ENCODE measurements at places on chromosomes 13 and 19.

DNA sequence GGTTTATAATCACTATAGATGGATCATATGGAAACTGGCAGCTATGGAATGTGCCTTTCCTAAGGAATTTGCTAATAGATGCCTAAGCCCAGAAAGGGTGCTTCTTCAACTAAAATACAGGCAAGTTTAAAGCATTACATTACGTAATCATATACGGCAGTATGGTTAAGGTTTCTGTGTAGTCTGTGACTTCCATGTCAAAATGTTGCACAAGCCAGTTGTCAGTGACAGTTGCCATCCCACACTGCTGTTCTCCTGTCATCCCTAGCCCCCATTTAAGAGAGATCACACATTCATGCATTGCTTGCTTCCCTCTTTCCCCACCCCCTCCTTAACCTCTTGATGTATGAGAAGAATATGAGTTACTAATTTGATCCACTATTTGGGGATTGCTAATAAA is 47.3 kb downstream of the BRCA2 start:
- no peak for DNase-seq

DNA sequence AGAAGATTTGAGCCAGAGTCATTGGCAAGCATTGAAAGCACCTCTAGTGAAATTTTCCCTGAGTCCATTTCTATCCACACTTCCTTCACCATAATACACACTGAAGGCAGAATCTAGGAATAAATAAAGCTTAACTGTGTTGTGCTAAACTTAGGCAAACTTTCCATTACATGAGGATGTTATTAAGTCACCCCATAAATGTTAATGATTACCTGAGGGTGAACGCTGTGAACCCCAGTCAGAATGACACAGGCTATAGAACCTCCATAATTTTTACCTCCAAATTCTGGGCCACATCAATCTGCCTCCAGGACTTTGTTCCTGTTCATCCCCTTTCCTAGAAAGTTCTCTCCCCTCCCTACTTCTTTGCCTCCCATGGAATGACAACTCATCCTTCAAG is 71.0 kb downstream of the RAP2A start:
- DNase-seq = no peak

DNA sequence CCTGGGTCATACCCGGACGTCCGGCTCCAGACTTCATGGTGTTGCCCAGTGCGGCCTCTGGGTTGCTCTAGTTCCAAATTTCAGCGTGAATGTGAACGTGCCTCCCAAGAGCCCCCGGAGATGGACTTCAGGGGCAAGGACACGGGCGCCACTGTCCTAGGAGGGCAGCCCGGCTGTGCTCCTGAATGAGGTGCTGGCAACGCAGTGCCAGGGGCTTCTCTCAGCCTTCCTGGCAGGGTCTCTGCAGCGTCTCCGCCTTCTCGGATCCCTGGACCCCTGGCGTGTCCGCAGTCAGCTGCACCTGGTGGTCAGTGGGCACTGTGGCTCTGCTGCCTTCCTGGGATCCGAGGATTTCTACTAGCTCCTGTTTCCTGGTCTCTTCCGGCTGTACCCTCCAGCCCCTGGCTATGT is 101.7 kb upstream of the MCF2L start:
- DNase-seq = no peak

DNA sequence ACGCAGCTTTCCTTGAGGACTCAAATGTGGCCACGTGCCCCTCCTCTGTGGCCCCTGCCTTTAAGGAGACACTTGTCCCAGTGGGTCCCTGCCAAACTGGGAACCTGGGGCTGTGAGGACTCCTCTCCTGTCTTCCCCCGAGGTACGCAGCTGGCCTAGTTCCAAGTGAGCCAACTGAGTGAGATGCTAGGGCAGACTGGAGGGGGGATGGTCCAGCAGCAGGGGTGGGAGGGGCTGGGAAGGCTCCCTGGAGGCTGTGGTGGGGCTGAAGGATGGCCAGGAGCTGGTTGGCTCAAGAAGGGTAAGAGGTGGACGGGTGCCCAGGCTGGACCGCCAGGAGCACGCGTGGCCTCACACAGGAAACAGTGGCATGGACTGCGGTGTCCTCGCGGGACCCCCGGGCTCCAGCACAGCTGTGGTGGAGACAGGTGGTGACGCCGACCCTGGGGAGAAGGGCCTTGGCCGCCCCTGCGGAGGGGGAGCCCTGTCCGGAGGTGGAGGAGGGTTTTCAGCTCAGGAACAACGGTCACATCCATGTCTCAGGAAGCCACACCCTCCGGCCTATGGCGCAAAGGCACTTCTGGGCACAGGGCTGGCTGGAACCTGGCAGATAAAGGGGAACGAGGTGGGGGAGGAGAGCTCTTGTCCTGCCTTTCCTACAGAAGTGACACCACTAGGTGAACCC is 45.8 kb downstream of the MLLT1 start:
- no peak for DNase-seq

DNA sequence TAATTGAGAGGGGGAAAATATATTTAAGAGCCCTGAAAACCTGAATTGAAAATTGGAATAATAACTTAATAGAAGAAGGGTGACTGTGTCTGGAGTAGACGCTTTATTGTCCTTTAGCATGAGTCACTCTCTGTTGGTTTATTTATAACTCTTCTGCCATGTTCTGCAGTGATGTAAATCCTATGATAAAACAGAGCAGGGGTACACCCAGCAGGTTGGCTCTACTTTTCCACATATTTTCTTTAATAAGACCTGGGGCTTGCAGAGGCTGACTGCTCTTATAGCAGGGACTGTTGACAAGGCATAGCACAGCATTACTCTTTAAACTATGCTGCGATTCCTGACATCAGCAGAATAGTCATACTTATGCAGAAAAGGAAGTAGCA is 389.9 kb upstream of the PCDH9 start:
- DNase-seq = peak; percentile 65

DNA sequence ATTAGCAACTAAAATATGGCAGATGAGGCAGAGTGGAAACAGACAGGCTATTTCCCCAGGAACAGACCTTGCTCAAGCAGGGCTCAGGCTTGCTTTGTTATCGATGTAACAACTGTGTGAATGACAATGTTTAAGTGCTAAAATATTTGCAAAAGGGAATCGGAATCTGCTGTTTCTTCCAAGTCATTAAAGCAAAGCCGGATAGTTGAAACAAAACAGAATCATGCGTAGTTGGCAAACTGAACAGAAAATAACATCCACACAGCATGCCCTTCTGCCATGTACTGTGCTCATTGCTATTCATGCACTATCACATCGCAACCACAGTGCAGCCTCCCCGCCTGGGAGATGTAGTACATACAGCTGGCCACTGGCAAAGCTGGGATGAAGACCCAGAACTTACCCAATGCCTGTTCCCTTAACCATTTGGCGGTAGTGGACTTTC is 799.1 kb downstream of the DIAPH3 start:
- DNase-seq = no peak

DNA sequence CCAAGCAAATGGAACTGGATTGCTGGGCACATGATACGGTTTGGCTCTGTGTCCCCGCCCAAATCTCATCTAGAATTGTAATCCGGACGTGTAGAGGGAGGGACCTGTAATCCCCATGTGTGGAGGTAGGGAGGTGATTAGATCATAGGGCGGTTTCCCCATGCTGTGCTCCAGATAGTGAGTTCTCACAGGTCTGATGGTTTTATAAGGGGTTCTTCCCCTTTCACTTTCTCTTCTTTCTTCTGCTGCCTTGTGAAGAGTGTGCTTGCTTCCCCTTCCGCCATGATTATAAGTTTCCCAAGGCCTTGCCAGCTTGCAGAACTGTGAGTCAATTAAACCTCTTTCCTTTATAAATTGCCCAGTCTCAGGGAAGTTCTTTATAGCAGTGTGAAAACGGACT is 32.6 kb upstream of the MTIF3 start:
- DNase-seq = no peak

DNA sequence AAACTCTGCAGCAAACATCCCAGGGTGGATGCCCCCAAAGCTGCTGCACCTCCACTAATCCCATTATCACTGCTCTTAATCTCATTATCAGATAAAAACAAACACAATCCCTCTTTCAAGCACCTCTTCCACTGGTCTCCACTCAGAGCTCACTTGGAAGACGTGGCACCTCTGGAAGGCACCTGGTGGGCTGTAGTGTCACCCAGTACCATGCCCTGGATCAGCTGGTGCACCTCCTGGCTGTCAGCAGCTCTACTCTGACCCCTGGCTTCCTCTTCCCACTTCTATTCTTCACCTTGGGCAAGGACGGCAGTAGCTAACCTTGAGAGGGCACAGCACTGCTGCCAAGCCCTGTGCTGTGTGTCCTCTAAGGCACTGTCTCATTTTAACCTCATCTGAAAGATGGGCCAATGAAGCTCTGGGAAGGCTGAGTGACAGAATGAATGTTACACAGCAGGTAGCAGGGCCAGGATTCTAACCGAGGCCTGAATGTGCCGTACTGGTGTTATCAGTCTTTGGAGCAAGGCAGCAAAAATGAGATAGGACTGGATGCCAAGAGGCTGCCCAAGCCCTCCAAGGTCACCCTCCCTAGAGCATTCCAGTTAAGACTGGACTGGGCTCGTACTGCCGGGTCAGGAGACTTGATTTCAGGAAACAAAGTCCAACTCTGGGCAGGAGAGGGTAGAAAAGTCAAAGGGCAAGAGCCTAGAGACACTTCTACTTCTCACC is 7.4 kb downstream of the BRD4 start:
- DNase-seq = no peak

DNA sequence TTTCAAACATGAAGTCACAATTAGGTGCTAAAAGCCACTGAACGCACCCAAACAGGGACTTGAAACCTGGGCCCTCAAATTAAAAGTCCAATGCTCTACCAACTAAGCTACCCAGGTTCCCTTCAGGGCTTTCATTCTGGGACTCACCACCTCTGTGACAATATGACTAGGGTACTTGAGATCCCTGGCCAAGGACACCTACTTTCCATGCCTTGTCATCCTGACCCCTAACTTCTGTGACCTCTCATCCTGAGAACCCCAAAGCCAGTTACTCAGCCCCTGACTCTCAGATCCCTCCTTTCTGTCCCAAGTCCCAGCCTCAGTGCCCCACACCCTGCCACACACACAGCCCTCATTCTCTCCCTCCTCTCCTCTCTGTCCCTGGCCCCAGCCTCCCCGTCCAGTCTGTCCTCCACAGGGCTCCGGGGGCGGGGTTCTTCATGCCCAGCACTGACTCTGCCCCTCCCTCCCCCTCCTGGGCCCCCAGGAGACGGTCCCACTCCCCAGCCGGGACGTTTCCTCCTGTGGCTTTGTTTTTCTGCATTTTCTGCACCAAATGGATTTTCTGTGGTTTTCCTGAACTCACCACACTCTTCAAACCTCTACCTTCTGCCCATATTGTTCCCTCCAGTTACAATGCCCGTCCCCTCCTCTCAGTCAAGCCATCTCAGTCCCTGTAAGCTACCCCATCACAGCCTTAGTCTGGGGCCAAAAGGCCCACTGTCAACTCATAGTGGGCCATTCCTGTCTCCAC is 7.0 kb downstream of the RCN3 start:
- no peak for DNase-seq

- DNase-seq = peak; percentile 13
Observed at GRCh38 chr13:56412856-56413255, 727.9 kb upstream of the PRR20A start.

DNA sequence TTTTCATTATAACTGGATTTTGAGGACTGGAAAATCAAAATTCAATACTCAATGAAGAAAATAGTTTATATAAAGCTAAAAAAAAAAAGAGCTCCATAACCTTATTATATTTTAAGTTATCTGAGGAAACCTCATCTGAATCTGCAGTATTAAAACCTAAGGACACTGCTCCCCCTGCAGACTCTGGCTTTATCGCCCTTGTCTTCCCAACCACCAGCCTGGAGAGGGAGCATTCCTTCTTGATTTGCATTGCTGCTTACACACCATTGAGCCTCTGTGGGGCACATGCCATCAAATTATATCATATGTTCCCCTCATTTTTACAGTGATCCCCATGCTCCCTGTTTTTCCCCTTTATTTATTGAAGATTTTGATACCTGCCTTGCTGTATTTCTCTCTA is 871.4 kb upstream of the GPC6 start:
- no peak for DNase-seq

DNA sequence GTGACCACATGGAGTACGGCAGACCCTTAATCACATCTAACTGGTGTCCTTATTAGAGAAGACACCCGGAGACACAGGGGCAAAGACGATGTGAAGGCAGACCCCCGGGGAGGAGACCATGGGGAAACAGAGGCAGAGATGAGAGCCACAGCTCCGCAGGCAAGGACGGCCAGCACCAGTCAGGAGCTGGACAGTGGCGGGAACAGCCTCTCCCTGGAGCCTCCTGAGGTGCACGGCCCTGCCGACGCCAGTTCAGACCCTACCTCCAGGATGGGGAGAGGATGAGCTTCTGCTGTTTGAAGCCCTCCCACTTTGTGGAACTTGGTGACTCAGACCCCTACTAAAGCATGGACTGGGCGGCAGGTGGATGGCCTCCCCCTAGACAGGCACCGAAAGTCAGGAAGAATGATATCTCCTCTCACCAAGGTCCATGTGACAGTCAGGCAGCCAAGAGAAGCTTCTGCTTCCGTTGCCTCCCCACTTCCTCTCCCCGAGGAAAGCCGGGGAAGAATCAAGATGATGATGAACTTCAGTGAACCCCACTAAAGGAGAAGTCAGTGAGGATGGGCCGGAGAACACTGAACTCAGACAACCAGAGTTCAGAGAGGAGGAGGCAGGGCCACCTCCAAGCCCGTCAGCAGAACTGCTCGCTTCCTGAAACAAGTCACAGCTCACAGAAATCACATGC is 25.4 kb downstream of the RAB20 start:
- no peak for DNase-seq

DNA sequence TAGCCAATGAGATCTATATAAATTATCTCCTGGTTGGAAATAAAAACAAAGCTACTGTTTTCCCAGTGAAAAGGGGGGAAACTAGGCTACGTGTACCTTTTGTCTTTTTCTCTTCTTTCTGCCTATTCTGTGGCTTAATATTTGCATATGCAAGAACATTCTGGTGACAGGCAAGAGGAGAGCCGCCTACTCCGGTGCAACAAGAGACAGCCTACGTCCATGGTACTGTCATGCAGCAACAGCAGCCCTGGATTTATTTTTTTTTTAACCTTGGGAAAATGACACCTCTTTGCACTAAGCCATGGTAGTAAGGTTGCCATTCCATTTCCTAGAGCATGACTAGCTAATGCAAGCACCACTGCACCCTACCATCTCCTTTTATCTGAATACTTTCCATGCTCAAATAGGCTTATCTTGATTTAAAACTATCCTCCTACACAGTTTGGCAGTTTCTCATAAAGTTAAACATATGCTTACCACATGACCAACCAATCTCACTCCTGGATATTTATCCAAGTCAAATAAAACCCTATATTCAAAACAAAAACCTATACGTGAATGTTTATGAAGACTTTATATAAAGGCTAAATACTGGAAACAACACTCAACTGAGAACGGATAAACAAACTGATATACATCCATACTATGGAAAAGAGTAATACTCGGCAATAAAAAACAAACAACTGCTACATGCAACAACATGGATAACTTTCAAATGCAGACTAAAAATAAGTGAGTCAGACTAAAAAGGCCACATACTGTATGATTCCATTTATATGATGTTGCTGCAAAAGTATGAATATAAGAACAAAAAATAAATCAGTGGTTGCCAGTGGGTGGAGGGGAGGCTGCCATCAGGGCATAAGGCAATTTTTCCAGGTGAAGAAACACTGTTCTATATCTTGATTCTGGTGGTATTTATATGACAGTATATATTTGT is 17.3 kb downstream of the NUFIP1 start:
- DNase-seq = no peak

GRCh38 chr13:113577881-113578435 is 6.6 kb upstream of the TFDP1 start:
- no peak for DNase-seq

- no peak for DNase-seq
Observed at GRCh38 chr13:32047088-32047487, 15.5 kb downstream of the FRY start.
